Left lung (tissue), 14 donors: ENCODE measurements at places on chromosomes 7 and 10.

GRCh38 chr7:2982831-2983230 is 60.8 kb downstream of the CARD11 start:
- H3K27ac ChIP-seq: no peak overlapping the region
- DNase-seq: no peak
- no peaks in the 10 kb centered on the region for H3K27me3 ChIP-seq
- H3K36me3 ChIP-seq: no peaks in the 10 kb centered on the region
- H3K4me1 ChIP-seq: no peaks in the 10 kb centered on the region

- H3K36me3 ChIP-seq: no peaks in the 10 kb centered on the region
- no peak overlapping the region for H3K4me3 ChIP-seq
- no peaks in the 10 kb centered on the region for H3K27me3 ChIP-seq
- no peak for DNase-seq
- no peaks in the 10 kb centered on the region for H3K4me1 ChIP-seq
These were observed 20.2 kb upstream of the SEM1 start for GRCh38 chr7:96729820-96730219.

- H3K36me3 ChIP-seq: no peaks in the 10 kb centered on the region
- DNase-seq: no peak
- H3K4me1 ChIP-seq: peaks cover 20% of the 10 kb centered on the region
These were observed 266.7 kb upstream of the KLF6 start for GRCh38 chr10:4051641-4052151.

GRCh38 chr10:35339942-35340341 is 3.6 kb downstream of the CCNY start:
- H3K27ac ChIP-seq: no peak overlapping the region
- no peaks in the 10 kb centered on the region for H3K27me3 ChIP-seq
- no peaks in the 10 kb centered on the region for H3K36me3 ChIP-seq
- peaks cover 56% of the 10 kb centered on the region for H3K4me1 ChIP-seq
- peak; percentile 25 for DNase-seq
- H3K4me3 ChIP-seq: no peak overlapping the region

DNA sequence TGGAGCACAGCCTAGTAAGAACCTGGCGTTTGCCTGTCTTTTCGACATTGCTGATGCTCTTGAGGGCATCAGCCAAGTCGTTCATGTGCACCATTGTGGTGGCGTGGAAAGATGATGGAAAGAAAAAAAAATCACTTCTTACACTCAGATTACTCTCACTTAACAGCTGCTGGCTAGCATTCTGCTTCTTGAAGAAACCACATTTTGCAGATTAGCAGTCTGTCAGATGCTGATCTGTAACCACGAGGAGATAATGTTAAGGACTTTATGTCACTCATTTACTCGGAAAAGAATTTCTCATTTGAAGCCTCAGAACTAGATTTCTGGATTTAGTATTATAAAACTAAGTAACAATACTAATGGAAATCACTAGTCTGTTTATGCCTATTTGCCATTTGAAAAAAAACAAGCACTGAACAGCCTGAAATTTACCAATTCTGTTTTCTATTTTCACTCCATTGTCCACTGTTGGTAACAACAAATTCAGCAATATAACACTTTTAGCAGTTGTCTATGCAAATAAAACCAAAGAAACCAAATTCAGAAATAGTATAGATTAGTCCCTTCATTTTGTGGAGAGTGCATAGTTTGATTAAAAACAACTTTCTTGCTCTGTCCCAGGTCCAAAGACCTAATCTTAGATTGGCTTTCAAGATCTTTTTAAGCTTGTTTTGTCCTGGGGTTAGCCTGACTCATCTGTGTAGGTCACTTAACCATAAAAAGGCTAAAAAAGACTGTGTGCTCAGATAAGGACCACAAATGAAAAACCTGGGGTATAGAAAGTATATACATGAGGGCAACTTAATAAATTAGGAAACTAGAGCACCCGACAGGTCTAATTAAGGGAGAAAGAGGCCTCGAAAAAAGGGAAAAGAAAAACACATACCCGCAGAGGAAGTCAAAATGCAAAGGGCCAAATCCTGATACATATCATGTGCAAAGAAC is 67.5 kb downstream of the NT5C2 start:
- peaks cover 18% of the 10 kb centered on the region for H3K36me3 ChIP-seq
- peak overlapping the region; percentile 10 for H3K27ac ChIP-seq
- DNase-seq: no peak
- H3K27me3 ChIP-seq: no peaks in the 10 kb centered on the region

DNA sequence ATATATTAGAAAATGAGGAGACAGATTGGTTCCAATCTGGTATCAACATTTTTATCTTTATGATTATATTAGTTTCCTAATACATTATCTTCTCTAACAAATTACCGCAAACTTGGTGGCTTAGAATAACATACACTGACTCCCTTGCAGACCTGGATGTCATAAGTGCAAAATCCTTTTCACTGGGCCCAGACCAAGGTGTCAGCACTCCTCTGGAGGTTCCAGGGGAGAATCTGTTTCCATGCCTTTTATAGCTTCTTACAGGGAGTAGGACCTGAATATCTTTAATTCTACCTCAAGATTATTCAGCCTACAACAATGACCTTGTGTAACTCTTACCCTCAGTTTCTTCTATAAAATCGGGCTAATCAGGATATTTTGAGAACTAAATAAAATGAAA is 329.9 kb upstream of the GRM3 start:
- H3K4me1 ChIP-seq: no peaks in the 10 kb centered on the region
- DNase-seq: no peak

GRCh38 chr10:113958631-113959382 is 84.9 kb upstream of the ADRB1 start:
- H3K4me3 ChIP-seq: no peak overlapping the region
- H3K4me1 ChIP-seq: peaks cover 11% of the 10 kb centered on the region

DNA sequence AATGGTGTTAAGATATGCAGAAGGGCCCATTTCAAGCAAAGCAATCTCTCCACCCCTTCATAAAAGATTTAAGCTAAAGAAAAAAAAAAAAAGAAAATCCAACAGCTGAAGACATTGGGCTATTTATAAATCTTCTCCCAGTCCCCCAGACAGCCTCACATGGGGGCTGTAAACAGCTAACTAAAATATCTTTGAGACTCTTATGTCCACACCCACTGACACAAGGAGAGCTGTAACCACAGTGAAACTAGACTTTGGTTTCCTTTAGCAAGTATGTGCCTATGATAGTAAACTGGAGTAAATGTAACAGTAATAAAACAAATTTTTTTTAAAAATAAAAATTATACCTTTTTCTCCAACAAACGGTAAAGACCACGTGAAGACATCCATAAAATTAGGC is 28.6 kb downstream of the PPP3CB start:
- no peaks in the 10 kb centered on the region for H3K27me3 ChIP-seq
- no peak overlapping the region for H3K4me3 ChIP-seq
- no peak for DNase-seq
- H3K36me3 ChIP-seq: no peaks in the 10 kb centered on the region
- no peak overlapping the region for H3K27ac ChIP-seq

- no peak overlapping the region for H3K27ac ChIP-seq
- DNase-seq: no peak
- H3K4me1 ChIP-seq: peaks cover 6% of the 10 kb centered on the region
- no peaks in the 10 kb centered on the region for H3K36me3 ChIP-seq
These were observed 175.0 kb downstream of the CFTR start for GRCh38 chr7:117654780-117655179.

- no peaks in the 10 kb centered on the region for H3K27me3 ChIP-seq
- DNase-seq: no peak
- no peak overlapping the region for H3K4me3 ChIP-seq
- H3K27ac ChIP-seq: no peak overlapping the region
- H3K36me3 ChIP-seq: no peaks in the 10 kb centered on the region
These were observed 104.9 kb downstream of the CDK6 start for GRCh38 chr7:92731335-92732063.

DNA sequence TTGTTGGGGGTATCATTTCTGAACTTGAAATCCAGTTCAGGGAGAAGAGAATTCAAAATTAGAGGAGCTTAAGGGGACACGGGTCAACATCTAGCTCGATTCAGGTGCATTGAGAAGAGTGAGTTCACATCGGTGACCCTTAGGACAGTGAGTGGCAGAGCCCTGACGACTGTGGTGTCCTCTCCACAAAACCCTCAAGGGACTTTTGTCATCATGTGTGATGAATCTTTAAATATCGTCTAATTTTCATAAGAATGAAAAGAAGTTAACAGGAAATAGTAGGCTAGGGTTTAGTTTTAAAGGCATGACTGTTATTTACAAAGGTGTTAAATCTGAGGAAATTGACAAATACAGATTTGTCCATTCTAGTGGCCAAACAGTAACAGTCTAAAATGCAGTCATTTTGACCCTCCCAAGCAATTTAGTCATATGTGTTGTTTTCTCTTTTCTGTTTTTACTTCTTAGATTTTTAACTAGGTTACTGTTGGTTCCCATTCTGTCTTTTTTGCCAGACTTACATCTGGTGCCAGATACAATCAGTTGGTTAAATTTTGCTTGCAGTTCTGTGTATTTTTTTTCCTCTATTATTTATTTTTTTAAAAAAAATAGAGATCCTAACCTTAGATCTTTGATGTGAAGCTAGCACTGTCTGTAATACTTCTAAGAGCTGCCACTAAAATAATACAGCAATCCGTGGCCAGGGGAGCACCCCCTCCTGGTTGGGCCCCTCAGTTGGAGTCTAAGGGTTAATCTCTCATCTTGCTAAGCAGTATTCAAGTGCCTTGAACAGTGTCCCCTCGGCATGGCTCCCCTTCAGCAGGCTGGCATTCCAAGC is 34.9 kb upstream of the SH2B2 start:
- H3K36me3 ChIP-seq: peaks cover 51% of the 10 kb centered on the region
- no peak overlapping the region for H3K4me3 ChIP-seq
- H3K4me1 ChIP-seq: no peaks in the 10 kb centered on the region
- H3K27ac ChIP-seq: no peak overlapping the region

DNA sequence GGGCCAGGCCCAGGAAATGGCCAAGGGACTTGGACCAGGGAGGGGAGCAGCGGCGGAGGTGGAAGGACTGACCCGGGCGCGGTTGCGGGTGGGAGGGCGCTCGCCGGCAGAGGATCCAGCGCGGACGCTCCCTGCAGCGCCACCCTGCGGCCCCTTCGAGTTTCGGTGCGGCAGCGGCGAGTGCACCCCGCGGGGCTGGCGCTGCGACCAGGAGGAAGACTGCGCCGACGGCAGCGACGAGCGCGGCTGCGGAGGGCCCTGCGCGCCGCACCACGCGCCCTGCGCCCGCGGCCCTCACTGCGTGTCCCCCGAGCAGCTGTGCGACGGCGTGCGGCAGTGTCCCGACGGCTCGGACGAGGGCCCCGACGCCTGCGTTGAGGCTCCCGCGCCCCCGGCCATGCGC is 16.8 kb upstream of the ZNF467 start:
- H3K4me1 ChIP-seq: peaks cover 12% of the 10 kb centered on the region
- DNase-seq: no peak
- no peak overlapping the region for H3K4me3 ChIP-seq
- no peak overlapping the region for H3K27ac ChIP-seq
- H3K36me3 ChIP-seq: no peaks in the 10 kb centered on the region

DNA sequence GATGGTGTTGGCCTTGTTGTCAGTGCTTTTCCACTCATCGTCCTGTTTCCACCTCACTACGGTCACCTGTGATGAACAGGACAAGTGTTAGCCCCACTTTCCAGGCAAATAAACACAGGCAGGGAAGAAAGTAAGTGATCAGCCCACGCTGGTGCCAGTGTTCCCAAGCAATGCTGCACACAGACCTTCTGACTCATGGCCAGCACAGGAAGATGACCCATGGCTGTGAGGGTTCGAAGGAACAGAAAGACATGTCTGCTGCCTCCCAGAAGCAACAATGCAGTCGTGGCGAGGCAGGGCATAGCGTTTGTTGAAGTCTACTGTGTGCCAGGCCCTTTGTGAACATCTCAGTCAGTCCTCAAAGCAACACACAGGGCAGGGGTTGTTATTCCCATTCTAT is 35.7 kb downstream of the SLC29A3 start:
- H3K27me3 ChIP-seq: no peaks in the 10 kb centered on the region
- no peaks in the 10 kb centered on the region for H3K36me3 ChIP-seq
- no peak overlapping the region for H3K4me3 ChIP-seq
- H3K4me1 ChIP-seq: no peaks in the 10 kb centered on the region
- no peak overlapping the region for H3K27ac ChIP-seq
